ENCODE measurements at places on chromosomes 11 and 22.

DNA sequence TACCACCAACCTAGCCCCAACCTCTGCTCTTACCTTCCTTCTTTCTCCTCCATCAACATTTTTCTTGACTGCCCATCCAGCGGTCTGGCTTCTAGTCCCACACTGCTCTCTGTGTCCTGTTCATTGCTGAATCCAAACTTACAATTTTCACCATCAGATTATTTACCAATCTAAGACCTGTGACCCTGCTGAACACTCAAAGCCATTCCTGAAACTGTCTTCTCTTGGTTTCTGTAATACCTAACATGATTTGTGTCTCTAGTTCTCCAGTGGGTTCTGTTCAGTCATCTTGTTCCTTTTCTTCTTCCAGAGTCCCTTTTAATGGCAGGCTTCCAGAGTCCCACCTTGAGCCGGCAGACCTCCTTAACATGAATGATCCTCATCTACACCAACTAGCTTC is 24.1 kb downstream of the RRAS2 start:
- no peak for DNase-seq

- DNase-seq: no peak
Observed at GRCh38 chr11:20161230-20161918, 1.1 kb upstream of the DBX1 start.

DNA sequence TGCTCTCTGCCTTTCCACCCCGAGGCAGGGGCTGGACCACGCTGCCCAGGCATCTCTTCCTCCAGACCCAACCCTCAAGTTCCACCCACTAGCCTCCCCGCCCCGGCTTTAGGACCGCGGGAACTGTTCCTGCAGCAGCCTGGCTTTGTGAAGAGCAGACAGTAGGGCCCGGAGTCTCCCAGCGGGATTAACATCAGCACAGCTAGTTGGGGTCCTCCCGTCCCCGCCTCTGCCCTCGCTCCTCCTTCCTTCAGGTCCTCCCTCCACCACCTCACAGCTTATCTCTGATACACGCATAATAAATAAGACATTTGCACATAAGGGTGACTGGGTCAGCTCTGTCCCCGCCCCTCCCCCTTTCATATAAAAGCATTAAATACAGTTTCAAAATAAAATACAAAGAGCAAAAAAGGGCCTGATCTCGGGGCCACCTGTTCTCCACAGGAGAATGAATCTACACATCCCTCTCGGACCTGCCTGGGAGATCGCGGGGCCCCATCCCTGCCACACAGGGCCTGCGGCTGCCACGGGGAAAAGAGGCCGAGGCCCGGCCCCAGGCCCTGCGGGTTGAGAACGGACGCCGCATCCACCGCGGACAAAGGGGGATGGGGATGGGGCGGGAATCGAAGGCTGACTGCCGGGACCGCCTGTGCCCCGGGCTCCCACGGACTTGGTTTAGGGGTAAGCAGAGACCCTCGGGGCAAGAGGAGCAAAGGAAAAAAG is 6.5 kb downstream of the ZFTA start:
- no peak for DNase-seq

GRCh38 chr22:47092896-47093311 is 330.5 kb downstream of the TBC1D22A start:
- DNase-seq: no peak

GRCh38 chr11:134119094-134119493 is 50.2 kb downstream of the JAM3 start:
- no peak for DNase-seq

DNA sequence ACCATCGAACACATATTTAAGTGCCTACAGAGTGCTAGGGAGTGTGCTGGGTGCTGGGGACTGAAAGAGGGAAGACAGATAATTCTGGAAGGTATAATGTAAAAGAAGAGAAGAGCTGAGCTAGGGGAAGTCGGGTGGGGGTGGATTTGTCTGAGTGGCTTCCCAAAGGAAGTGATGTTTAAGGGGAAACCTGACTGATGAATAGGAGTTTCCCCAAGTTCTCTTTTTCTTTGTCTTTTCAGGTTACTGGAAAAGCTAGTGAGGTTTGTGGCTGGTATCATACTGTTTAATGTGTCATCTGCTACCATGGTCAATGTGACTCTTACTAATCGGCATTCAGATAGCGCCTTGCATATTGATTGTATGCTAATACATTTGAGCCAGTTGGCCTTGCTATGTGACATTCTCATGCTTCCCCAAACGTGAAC is 151.6 kb upstream of the MTMR2 start:
- DNase-seq: no peak

DNA sequence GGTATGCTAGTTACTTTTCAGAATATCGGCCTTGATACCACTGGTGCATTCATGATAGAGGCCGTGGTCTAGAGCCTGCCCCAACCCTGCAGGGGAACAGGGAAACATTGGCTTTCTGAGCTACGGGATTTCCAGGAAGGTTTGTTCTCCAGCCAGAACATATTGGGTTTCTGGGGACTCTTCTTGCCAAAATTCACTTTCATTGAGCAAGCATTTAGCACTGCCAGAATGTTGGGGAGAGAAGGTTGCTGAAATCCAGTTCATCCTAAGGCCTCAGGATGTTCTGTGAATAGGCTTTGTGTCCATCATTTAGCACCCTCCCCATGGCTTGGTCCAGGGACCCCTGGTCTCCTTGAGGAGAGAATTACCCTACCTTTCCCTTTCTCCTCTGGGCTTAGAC is 36.7 kb downstream of the DRG1 start:
- DNase-seq: no peak
